ENCODE measurements at places on chromosomes 12 and 14.

DNA sequence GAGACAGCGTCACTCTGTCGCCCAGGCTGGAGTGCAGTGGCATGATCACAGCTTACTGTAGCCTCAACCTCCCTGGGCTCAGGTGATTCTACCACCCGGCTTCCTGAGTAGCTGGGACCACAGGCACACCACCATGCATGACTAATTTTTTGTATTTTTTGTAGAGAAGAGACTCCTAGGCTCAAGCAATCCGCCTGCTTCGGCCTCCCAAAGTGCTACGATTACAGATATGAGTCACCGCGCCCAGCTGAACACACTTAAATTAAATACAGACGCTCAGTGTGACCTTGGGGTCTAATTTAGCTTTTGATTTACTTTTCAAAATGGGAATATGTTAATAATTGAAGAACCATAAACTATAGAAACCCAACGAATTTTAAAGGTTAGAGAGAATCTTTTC is 77.2 kb downstream of the C2CD5 start:
- peak; percentile 13 for DNase-seq

GRCh38 chr14:87628780-87629179 is 364.2 kb downstream of the GALC start:
- no peak for DNase-seq

DNA sequence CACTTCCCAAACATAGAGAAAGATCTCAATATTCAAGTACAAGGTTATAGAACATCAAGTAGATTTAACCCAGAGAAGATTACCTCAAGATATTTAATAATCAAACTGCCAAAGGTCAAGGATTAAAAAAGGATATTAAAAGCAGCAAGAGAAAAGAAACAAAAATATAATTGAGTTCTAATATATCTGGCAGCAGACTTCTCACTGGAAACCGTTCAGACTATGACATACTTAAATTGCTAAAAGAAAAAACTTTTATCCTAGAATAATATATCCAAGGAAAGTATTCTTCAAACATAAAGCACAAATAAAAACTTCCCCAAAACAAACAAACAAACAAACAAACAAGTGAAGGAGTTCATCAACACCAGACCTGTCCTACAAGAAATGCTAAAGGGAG is 92.4 kb downstream of the FSCB start:
- no peak for DNase-seq

DNA sequence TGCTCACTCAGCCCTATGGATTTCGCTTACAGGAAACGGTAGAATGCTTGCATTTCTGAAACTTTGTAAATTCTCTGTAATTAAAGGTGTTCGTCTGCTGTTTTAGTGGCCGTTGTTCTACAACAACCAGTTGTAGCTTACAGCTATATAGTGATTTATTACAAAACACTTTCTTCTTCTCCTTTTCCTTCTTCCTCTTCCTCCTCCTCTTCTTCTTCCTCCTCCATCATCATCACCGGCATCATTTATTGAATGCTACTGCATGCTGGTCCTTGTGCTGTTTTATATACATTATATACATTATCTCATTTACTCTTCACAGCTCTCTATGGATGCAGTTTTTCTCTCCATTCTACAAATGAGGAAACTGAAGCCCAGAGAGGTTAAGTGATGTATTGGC is 6.4 kb downstream of the ETV6 start:
- DNase-seq = no peak

GRCh38 chr12:4270016-4270830 is 3.3 kb upstream of the CCND2 start:
- no peak for DNase-seq

GRCh38 chr12:6167327-6168280 is 32.6 kb upstream of the CD9 start:
- DNase-seq = peak; percentile 84

DNA sequence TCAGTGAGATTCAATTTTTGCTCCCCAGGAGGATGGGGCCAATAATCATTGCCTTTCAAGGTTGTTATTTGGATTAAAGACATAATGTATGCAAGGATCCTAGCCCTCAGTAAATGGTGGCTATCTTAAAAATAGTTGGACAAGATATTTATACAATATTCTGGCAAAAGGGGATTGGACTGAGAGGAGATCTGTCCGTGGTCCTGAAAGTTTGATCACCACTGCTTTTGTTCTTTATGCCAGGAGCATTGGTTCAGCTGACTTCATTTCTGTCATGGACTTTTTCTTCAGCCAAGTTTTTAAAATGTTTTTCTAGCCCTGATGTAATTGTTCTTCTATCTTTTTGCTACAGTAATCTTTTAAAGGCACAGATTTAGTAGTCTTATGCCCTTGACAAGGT is 70.2 kb upstream of the TCL1A start:
- DNase-seq = peak; percentile 41

DNA sequence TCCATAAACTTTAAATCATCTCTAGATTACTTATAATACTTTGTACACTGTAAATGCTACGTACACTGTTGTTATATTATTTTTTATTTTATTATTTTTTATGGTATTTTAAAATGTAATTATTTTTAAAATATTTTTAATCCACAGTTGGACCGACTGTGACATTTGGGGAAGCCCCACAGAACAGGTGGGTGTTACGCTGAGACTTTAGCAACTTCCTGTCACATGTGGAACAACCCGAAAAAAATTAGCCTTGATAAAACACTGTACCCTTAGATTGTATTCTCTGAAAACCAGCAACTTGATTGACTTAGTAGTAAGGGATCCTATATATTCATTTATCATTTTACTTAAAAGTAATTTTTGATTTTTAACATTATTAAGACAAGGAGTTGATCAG is 1755.7 kb upstream of the SEL1L start:
- no peak for DNase-seq

- DNase-seq = peak; percentile 62
Observed at GRCh38 chr12:26195250-26195640, at the start of gene SSPN. SSPN (plus strand) TSS chr12:26195573; CDS start chr12:26195673, 100 bp downstream.

- DNase-seq = no peak
Observed at GRCh38 chr14:97832776-97833175, 1035.6 kb downstream of the VRK1 start.

DNA sequence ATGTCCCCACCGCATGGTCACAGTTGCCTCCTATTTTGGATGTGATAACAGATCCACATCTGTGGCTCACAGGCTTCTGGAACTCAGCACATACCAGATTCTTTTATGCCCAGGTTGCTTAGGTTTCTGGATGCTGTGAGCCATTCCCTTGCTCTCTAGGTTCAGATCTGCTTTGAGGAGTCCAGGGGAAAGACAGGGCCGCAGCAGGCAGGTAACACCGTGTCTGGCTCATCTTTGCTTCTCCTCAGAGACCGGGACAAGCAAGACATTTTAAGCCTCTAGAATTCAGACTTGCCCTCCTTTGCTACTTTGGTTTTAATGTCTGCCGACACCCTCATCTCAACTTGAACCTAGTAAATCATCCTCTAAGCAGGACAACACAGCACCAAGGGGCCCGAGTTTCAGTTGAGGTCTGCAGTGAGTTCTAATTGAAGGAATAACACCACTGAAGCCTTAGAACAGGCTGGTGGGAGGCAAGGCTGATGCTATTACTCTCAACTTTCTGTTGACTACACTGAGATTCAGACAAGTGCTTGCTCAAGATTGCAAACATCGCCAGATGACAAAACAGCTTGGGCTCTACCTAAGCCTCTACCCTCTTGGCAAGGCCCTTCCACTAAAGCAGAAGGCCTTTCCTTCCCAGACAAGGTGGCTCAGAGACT is 55.3 kb downstream of the MDM2 start:
- no peak for DNase-seq

DNA sequence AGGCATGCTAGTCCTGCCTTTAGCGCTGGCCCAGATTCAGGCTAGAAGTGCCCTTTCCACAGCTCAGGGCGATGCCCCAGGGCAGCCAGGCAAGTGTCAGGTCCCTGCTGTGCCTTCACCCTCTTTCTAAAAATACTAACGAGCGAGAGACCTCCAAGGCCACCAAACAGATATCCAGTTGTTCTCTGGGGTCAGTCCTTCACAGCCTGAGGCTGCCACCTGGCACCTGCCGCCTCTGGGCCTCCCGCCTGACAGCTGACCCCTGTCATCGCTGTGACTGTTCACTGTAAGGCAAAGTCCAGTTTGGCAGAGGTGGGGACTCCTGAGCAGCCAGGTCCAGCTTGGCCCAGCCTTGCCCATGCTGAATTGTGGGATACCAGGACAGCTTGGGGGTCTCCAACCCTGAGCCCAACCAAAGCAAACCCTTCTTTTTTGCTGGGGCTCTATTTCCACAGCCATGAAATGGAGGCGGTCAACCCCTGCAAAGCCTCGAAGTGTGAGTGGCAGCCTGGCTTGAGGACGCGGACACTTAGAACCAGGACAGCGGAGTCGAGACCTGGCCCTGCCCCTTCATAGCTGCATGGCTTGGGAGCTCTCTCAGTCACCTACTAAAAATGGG is 79.9 kb downstream of the NINJ2 start:
- no peak for DNase-seq

GRCh38 chr14:59919570-59920377 is at the start of gene LRRC9:
LRRC9 (plus strand) TSS chr14:59920144.
- peak; percentile 12 for DNase-seq

GRCh38 chr12:32504591-32504990 is 105.2 kb downstream of the FGD4 start:
- DNase-seq = no peak

DNA sequence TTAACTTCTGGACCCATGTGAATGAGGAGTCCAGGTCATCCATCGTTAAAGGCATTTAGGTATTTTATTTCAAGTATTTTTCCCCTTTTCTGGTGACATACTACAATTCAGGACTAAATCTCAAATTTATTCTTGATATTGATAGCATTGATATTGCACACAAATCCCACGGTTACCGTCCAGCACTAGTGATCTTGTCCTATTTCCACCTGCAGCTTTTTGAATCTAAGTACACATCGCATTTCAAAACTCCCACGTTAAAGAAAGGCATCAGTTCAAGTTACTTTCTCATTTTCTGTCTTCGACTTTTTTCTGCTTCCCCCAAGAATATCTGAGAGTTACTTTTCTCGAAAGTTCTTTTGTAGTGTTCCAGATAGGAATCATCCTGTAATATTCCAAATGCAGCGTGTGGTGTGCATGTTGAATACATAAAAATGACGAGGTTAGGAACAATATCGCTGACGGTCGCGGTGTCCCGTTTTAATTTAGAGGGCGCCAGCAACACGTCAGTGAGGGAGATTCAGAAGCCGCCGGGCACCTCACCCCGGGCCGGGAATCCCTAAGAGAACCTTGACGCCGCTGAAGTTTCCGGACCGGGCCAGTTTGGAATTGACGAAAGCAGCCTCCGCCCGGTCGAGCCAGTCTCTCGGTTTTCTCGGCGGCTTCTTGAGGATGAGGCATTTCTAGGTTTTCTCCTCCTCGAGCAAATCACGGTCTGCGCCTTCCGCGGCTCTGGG is 569 bp upstream of the RGS6 start:
- peak; percentile 21 for DNase-seq

DNA sequence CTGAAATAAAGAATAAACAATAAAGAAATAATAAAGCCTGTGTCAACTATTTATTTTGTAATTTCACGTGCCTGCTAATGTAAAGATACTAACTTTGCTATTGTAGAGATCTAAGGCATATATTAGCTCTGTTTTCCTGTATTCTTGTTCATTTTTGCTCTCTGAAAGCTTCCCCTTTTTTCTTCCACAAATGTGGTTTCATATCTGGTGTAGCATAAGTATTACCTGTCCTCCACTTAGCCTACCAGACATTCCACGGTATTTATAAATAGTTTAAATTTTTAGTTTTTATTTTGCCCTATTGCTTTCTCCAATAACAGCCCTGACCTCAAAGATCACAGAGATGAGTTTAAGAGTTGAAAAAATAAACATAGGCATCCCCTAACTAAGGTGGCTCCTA is 92.6 kb upstream of the ATP2B1 start:
- no peak for DNase-seq

DNA sequence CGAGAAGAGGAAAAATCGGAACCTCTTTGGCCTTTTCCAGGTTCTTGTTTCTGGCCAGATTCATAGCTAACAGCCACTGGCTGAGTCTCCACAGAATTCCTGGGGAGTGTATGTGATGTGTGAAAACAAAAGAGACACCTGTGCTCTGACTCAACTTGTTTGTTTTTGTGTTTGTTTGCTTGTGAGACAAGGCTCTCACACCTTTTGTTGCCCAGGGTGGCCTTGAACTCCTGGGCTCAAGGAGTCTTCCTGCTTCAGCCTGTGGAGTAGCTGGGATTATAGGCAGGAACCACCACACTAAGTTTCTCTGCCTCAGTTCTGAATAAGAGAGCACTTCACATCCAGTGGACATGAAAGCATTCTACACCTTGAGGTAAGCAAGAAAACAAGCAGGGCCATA is 22.7 kb downstream of the MFAP5 start:
- DNase-seq = no peak

DNA sequence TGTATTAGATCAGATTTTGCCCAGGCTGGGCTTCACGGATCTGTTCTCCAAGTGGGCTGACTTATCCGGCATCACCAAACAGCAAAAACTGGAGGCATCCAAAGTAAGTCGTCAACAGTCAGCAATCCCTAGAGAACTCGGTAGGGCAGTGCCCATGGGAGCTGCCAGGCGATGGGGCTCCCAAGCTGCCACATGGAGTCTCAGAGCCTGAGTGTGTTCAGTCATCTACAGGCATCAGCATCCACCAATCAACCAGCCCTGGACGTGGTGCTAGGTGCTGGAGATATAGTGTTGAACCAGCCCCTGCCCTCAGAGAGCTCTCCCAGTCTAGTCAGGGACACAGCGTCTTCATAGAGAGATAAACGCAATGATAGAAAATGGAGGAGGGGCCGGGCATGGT is 6.9 kb downstream of the SERPINA4 start:
- no peak for DNase-seq

- no peak for DNase-seq
Observed at GRCh38 chr14:84127495-84127894, 1402.4 kb upstream of the FLRT2 start.

DNA sequence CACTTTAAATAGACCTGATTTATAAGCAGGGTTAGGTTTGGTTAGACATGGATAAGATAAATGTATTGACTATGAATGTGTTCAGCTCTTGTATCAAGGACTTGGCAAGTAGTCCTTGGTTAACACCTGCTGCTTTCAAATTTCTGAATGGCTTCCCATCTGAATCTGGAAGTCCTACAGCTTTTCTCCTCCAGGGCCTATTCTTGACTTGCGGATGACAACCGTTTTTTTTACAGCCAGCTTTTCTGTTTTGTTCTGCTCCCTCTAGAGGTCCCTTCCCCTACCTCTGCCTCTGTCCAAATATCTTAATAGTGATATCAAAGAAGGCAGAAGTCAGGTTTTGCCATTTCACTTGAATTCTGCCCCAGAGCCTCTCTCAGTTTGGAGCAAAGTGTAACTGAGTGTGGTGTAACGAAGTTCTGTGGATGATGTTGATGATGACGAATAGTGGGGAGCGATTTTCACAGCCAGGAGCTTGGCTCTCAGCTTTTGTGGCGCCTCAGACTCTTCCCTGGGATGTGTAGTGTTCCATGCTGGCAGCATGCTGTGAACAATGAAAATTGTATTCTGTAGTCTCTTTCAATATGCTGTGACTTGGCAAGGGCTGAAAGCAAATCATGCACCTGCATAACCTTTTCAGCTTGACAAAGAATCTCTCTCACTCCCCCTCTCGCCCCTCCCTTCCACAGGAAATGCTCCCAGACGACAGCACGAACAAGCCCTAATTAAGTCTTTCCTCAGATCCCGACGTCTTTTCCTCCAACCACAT is 5.0 kb upstream of the SLC4A8 start:
- peak; percentile 39 for DNase-seq

Data from AG20443 (cell line).